Neural progenitor cell (in vitro differentiated cells): ENCODE measurements at places on chromosomes 1 and 21. TPM values are rescaled to one million over a fixed set of nuclear protein-coding genes. Genes with fewer than 3 reads are reported as not detected.

SLC9C2 gene
- total RNA-seq = not detected in 2 replicates

DCDC2B gene
- not detected in 2 replicates for total RNA-seq

SH2D1B gene
- not detected in 2 replicates for total RNA-seq

LIN28A gene
- 1,311 and 1,384 TPM in 2 replicates for total RNA-seq

S100A9 gene
- not detected in 2 replicates for total RNA-seq

RBM8A gene
- 242 and 320 TPM in 2 replicates for total RNA-seq

CELA3A gene
- total RNA-seq = not detected in 2 replicates

TBX15 gene
- 2.8 and 2.9 TPM in 2 replicates for total RNA-seq

DNA sequence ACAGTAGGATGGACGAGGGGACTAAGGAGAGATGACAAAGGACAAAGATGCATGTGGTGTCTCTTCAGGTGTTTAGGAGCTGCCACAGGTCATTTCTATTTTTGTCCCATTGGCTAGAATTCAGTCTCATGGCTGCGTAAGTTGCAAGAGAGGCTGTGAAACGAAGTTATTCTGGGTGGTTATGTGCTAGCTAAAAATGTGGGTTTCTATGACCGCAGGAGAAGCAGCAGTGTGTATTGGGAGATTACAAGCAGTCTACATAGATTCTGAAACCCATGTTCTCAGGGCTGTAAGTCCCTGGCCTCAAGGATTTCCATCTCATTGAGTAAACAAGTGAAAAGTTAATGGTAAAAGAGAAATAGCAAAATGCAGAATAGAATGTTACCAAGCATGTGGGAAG lies 110.7 kb downstream of the SPATA46 start:
- DNase-seq = no peak
- H3K27ac ChIP-seq = no peak overlapping the region
- H3K4me3 ChIP-seq = no peak overlapping the region
- no peaks in the 10 kb centered on the region for H3K36me3 ChIP-seq
- H3K27me3 ChIP-seq = no peaks in the 10 kb centered on the region
- H3K4me1 ChIP-seq = peaks cover 20% of the 10 kb centered on the region

DNA sequence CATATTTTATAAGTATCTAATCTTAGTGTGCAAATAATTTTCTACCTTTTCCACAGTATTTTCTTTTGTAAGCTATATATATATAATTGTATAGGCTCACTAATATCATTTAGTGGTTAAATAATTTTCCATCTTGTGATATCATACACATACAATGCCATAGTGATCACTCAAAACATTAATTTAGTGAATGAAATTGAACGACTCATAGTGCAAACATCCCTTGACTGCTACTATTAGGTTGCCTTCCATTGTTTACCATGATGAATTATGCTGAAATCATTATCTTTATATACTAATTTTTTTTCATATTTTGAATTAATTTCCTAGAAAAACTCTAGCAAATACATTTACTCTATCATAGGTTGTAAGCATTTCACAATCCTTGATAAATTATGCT lies 127.1 kb downstream of the PCNX2 start:
- no peaks in the 10 kb centered on the region for H3K4me1 ChIP-seq
- DNase-seq = no peak
- H3K36me3 ChIP-seq = peaks cover 20% of the 10 kb centered on the region
- no peak overlapping the region for H3K4me3 ChIP-seq

GRCh38 chr1:204421441-204421840 lies 9.8 kb upstream of the PPP1R15B start:
- peaks cover 9% of the 10 kb centered on the region for H3K4me1 ChIP-seq
- H3K27ac ChIP-seq = no peak overlapping the region
- no peak for DNase-seq
- H3K4me3 ChIP-seq = no peak overlapping the region
- peaks cover 3% of the 10 kb centered on the region for H3K36me3 ChIP-seq
- H3K27me3 ChIP-seq = no peaks in the 10 kb centered on the region

DNA sequence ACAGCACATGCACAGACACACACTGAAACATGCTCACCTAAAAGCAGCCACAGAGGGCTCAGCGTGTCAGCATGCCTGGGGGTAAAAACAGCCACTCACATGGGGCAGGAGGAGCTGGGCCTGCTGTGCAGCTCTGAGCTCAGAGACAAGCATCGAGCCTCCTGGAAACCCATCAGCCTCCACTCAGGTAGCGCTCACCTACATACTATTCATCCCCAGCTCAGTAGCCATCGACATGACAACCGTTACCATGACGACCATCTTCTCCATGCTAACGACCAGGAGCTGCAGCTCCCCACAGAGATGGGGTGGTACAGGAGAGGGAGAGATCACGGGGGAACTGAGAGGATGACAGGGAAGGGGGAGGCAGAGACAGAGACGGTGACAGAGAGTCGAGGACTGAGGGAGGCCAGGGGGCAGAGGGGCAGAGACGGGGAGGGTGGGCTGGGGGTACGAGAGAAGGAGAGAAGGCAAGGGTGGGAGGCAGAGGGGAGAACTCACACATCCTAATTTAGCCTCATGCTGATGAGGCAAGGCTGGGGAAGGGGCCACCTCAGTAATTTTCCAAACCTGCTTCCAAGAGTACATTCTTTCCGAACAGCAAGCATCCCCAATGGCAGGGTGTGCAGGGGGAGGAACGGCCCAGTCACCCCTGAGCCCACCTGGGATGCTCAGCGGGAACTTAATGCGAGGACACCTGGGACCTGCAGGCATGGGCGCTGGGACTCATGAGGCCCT lies 28.4 kb downstream of the SDC3 start:
- H3K36me3 ChIP-seq = no peaks in the 10 kb centered on the region
- no peak overlapping the region for H3K4me3 ChIP-seq
- peaks cover 18% of the 10 kb centered on the region for H3K4me1 ChIP-seq

DNA sequence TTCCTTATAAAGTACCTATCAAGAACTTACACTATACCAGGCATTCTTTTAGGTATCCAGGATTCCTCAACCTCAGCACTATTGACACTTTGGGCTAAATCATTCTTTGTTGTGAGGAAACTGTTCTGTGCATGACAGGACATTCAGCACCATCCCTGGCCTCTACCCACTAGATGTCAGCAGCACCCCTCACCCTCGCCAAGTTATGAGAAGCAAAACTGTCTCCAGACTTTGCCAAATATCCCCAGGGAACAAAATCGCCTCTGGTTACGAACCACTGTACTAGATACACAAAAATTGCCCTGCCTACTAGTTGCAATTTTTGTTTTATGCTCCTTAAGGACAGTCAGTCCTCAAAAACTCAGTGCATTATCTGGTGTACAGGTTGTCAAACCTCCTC lies 35.7 kb downstream of the PALMD start:
- DNase-seq = no peak
- no peak overlapping the region for H3K27ac ChIP-seq
- no peaks in the 10 kb centered on the region for H3K36me3 ChIP-seq
- H3K4me3 ChIP-seq = no peak overlapping the region
- H3K27me3 ChIP-seq = no peaks in the 10 kb centered on the region
- H3K4me1 ChIP-seq = no peaks in the 10 kb centered on the region

GRCh38 chr1:227315629-227316346 lies 2.5 kb downstream of the CDC42BPA start:
- peaks cover 34% of the 10 kb centered on the region for H3K4me1 ChIP-seq
- H3K4me3 ChIP-seq = peak overlapping the region; percentile 89
- H3K36me3 ChIP-seq = no peaks in the 10 kb centered on the region
- H3K27ac ChIP-seq = no peak overlapping the region
- H3K27me3 ChIP-seq = no peaks in the 10 kb centered on the region
- DNase-seq = peak; percentile 16

- no peak overlapping the region for H3K27ac ChIP-seq
- no peaks in the 10 kb centered on the region for H3K27me3 ChIP-seq
- H3K4me3 ChIP-seq = no peak overlapping the region
- peaks cover 8% of the 10 kb centered on the region for H3K4me1 ChIP-seq
- no peaks in the 10 kb centered on the region for H3K36me3 ChIP-seq
Measured at GRCh38 chr1:232481091-232481490, 148.8 kb downstream of the SIPA1L2 start.

DNA sequence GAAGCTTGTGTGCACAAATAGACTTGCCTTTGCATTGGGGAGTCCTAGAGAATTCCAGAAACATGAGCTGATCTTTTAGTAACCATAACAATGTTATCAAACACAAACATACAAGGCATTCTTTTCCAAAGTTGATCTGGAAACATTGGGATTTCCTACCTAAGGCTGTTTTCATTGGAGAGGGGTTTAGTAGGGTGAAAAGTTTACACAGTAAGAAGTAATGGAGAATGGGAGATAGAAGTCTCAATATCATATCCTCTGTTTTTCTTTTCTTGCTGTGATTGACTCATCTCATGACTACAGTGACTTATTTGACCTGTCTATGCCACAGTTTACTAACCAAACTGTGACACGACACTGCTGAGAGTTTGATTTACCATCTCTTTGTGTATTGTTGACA lies 65.6 kb upstream of the PLA2G4A start:
- no peaks in the 10 kb centered on the region for H3K27me3 ChIP-seq
- no peak for DNase-seq
- H3K4me3 ChIP-seq = no peak overlapping the region

DNA sequence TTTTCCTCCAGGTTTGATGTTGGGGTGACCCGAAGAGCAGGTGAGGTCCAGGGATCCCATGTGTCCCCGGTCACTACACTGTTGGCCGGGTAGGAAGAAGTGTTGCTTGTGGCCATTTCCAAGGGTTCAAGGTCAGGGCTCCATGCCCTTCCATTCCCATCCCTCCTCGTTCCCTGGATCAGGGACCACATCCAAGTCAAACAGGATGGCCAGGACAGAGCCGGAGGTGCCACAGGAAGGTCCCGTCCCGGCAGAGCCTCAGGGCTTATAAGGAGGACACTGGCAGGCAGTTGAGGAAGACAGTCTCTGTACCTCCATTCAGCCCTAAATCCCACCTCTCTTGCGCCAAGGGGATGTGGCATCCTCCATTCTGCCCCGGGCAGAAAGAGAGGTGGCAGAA lies 22.0 kb upstream of the FAM131C start:
- H3K36me3 ChIP-seq = no peaks in the 10 kb centered on the region
- H3K4me1 ChIP-seq = peaks cover 16% of the 10 kb centered on the region
- peaks cover 4% of the 10 kb centered on the region for H3K27me3 ChIP-seq
- H3K27ac ChIP-seq = no peak overlapping the region
- H3K4me3 ChIP-seq = no peak overlapping the region

DNA sequence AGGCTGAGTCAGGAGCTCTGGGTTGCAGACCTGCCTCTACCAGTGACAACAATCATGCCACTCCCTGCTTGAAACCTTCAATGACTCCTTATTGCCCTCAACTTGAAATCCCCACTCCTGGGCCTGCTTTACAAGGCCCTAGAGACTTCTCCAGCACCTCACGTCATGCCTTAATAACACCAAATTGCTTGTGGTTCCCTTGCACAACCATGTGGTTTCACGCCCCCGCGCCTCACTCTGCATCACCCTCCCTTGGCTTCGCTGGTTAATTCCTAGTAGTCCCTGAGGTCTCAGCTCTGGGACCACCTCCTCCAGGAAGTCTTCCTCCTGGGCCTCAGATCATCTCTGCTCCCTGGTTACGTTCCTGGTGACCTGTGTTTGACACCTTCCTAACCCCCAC lies 33.0 kb downstream of the EPHA2 start:
- no peak overlapping the region for H3K27ac ChIP-seq
- H3K4me1 ChIP-seq = peaks cover 25% of the 10 kb centered on the region
- no peak for DNase-seq
- H3K36me3 ChIP-seq = no peaks in the 10 kb centered on the region
- H3K4me3 ChIP-seq = no peak overlapping the region
- no peaks in the 10 kb centered on the region for H3K27me3 ChIP-seq

DNA sequence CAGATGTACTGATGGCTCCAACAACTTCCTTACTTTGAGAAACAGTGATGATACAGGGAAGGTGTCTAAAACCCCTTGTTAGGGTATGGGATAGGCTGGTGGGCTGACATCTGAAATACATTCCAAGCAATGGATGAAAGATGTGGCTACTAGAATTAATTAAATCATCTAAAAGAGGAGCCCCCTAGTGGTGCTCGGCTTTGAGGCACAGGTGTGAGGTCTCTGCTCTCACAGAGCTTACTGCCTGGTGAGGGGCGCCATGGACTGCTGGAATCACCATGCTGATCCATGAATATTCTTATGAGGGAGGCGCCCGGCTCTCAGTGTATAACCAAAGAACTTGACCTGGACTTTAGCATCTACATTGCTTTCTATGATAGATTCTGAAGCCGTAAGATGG lies 48.5 kb downstream of the GNG4 start:
- no peak overlapping the region for H3K4me3 ChIP-seq
- no peaks in the 10 kb centered on the region for H3K36me3 ChIP-seq
- no peaks in the 10 kb centered on the region for H3K27me3 ChIP-seq

- H3K36me3 ChIP-seq = no peaks in the 10 kb centered on the region
- no peak overlapping the region for H3K27ac ChIP-seq
- no peaks in the 10 kb centered on the region for H3K27me3 ChIP-seq
- peaks cover 12% of the 10 kb centered on the region for H3K4me1 ChIP-seq
- DNase-seq = peak; percentile 36
Measured at GRCh38 chr1:97827887-97828286, 92.9 kb downstream of the DPYD start.

DNA sequence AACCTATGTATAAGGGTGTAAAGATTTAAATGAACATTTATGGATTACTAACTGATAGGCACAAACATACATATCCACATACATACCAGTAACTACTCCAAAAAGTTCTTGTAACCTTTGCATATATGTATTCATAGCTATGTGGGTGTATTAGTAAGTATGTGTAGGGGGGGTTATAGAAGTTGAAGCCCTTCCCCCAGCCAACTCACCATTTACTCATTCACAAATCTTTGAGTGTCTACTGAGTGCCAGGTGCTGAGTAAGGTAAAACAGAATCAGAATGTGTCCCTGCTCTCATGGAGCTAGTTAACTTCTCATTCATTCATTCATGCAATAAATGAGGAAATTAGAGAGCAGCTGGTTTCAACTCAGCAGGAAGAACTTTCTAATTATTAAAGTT lies 1.3 kb downstream of the C1orf146 start:
- no peaks in the 10 kb centered on the region for H3K27me3 ChIP-seq
- no peak for DNase-seq
- no peaks in the 10 kb centered on the region for H3K36me3 ChIP-seq
- no peaks in the 10 kb centered on the region for H3K4me1 ChIP-seq
- no peak overlapping the region for H3K4me3 ChIP-seq

- H3K27me3 ChIP-seq = no peaks in the 10 kb centered on the region
- no peak overlapping the region for H3K4me3 ChIP-seq
- peaks cover 29% of the 10 kb centered on the region for H3K4me1 ChIP-seq
Measured at GRCh38 chr21:31710586-31710985, 21.3 kb downstream of the SCAF4 start.

- no peak overlapping the region for H3K27ac ChIP-seq
- DNase-seq = peak; percentile 28
Measured at GRCh38 chr1:3547055-3548005, 64.0 kb downstream of the MEGF6 start.

DNA sequence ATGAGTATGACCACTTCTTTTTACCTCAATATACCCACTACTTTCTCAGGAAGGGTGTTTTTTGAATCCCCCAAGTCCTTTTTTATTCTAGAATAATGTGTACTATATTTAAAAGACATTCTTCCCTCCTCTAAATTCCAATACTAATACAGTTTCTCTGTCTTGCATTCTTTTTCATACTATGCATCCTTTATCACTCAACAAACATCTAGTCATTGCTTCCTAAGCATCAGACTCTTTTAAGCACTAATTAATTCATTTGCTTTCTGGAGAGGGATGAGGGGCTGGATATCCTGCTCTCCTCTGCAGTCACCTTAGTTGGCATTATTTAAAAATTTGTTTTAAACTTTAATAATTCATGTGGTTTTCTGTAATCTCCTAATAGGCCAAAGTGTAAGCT lies 838.8 kb downstream of the KCNT2 start:
- no peak overlapping the region for H3K4me3 ChIP-seq
- H3K27ac ChIP-seq = no peak overlapping the region
- no peaks in the 10 kb centered on the region for H3K27me3 ChIP-seq
- H3K4me1 ChIP-seq = no peaks in the 10 kb centered on the region
- no peak for DNase-seq
